ENCODE measurements at places on chromosomes 7 and 10.

DNA sequence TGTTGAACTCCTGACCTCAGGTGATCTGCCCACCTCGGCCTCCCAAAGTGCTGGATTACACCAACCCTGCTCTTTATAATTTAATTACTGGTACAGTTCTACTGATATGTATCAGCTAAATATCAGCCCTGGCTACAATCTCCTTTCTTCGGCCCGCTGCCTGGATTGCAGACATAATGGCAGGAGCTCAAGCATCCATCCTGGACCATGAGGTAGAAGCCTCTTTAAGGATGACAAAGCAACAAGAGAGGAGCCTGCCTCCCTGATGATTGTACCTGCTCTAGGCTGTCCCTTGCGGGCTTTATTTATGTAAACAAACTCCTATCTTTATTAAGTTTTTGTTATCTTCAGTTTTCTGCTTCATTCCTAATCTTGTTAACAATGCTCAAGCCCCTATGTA, 5.6 kb upstream of the PSAP start:
- DNase-seq, result no peak

- DNase-seq, result no peak
These were observed 161.9 kb downstream of the GRID1 start for GRCh38 chr10:86204421-86205305.

DNA sequence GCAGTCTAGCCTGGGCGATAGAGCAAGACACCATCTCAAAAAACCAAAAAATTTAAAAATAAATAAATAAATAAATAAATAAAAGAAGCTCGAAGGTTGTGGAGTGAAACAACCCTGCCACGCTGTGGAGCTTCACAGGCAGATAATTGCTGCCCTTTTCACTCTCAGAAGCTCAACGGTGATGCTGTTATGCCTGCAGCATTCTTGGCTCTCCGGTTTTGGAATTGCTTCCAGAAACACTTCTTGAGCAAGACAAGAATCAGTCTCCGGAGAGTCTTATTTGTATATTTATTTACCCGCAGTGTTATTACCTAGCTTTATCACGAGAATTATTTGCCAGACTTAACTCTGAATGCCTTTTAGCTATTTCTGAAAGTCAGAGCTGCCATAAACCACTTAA, 40.5 kb upstream of the UBE2H start:
- DNase-seq, result no peak

- no peak for DNase-seq
These were observed 57.8 kb downstream of the BAMBI start for GRCh38 chr10:28734938-28735759.

GRCh38 chr10:14560274-14560673, 214.4 kb downstream of the FAM107B start:
- no peak for DNase-seq

- DNase-seq, result no peak
These were observed 75.3 kb upstream of the AASS start for GRCh38 chr7:122219253-122219865.

GRCh38 chr10:127990846-127991542, 84.1 kb downstream of the PTPRE start:
- no peak for DNase-seq

GRCh38 chr7:44484482-44485313, 5.8 kb downstream of the NUDCD3 start:
- DNase-seq, result no peak

- DNase-seq, result no peak
These were observed 43.3 kb downstream of the SFTPD start for GRCh38 chr10:79905322-79906314.

DNA sequence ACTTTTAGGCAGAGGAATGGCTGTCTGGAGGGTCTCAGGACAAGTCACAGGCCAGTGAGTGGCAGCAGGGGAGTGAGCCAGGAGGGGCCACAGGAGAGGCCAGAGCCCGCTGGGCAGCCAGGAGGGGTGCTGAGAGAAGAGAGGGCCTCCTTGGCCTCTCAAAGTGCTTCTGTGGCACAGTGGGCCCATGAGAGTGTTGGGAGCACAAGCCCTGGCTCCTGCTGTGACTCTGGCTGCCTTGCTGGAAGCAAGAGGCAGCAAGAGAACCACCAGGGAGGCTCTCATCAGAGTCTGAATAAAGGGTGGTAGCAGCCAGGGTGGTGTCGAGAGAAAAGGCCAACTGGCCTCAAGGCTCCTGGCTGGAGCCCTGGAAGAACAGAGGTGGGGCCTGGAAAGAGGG, 91.1 kb downstream of the VOPP1 start:
- DNase-seq, result no peak

DNA sequence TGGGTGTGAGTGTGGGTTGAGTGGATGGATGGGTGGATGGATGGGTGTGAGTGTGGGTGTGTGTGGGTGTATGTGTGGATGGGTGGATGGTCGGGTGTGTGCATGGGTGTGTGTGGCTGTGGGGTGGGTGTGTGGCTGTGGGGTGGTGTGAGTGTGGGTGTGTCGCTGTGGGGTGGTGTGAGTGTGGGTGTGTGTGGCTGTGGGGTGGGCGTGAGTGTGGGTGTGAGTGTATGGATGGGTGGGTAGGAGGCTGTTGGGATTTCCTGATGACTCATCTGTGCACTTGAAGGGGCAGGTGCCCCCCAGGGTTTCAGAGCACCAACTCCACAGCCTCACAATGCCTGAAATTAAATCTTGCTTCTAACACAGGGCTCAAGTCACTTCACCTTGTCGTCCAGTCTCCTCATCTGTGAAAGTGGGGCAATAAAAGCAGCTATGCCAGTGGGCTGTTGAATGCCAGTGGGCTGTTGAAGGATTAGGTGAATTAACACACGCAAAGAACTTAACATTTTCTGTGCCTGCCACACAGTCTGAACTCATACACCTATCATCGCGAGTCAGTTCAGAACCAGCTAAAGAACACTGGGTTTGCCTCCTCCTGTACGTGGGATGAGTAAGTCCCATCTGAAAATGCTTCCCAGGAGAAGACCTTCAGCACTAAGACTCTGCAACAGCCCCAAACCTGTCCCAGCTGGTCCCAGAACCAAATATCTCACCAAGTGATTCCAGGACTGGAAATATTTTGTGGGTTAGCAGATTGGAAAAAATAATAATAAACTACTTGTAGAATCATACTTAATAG, 32.0 kb downstream of the SFMBT2 start:
- DNase-seq, result no peak

- DNase-seq, result no peak
These were observed 436 bp upstream of the SLC25A13 start for GRCh38 chr7:96322373-96322695.

- no peak for DNase-seq
These were observed 120.6 kb downstream of the BAMBI start for GRCh38 chr10:28797904-28798371.

DNA sequence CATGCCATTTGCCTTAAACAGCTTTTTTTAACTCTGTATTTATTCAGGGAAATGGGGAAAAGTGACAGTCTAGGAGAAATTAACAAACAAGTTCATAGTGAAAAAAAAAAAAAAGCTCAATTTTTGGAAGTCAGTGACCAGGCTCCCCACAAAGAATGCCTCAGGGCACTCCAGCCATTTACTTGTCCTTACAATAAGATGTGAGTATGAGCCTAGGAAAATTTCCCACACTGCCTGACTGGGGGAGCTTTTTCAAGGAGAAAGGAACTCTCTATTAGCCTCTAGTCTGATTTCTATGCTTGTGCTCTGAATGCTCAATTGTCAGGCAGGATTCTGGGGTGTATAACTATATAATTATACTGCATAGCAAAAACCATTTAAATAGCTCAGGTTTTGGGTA, 74.9 kb upstream of the NRBF2 start:
- DNase-seq, result no peak

- no peak for DNase-seq
These were observed 1531.1 kb upstream of the LRRTM3 start for GRCh38 chr10:65394502-65395297.

DNA sequence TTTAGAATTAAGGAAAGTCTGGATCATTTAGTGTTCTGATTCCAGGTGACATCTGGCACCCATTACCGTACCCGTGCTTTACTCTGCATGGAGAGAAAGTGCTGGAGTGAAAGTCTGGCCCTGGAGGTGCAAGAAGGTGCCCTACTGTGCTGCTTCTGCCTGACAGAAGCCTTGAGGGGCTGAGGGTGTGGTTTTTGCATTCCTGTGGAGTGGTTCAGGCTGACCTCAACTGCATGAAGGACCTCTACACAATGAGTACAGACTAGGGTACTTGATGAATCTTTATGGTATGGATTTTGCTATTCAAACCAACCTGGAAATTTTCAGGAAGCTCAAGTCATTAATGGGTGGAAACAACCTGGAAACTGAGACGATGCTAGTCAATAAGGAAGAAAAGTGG, 45.1 kb upstream of the GSAP start:
- no peak for DNase-seq

- DNase-seq, result peak; percentile 43
These were observed 60.7 kb upstream of the TMEM72 start for GRCh38 chr10:44850356-44850934.

DNA sequence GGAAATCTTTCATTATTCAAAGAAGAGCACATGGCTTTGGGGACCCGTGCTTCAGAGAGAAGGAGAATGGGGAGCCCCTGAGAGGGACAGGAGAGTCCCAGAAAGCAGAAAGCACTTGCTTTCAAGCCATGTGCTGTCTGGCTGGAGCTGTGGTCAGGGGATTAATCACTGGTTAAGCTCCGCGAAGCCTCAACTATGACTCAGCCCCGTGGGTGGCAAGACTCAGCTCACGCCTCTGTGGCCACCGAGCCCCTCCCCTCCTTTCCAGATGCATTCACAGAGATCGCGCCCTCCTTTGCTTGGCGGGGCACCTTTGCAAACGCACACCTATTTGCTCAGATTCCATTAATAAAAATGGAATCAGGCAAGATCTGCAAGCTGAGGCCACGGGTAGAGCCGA, 202.9 kb upstream of the TCERG1L start:
- no peak for DNase-seq

GRCh38 chr10:71850021-71850742, 869 bp downstream of the PSAP start:
- DNase-seq, result no peak

DNA sequence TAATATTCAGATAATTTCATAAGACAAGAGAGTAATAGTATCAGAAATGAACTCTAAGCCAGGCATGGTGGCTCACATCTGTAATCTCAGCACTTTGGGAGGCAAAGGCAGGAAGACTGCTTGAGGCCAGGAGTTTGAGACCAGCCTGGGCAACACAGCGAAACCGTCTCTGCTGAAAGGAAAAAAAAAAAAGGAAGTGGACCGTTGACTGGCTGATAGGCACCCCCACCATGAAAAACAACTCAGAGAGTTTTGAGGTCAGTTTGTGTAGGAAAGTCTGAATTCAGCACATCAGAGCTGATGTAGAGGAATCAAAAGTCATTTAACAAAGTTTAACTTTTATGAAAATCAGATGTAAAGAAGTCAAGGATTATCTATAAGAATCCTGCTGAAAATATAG, 63.2 kb upstream of the AMPH start:
- DNase-seq, result no peak

DNA sequence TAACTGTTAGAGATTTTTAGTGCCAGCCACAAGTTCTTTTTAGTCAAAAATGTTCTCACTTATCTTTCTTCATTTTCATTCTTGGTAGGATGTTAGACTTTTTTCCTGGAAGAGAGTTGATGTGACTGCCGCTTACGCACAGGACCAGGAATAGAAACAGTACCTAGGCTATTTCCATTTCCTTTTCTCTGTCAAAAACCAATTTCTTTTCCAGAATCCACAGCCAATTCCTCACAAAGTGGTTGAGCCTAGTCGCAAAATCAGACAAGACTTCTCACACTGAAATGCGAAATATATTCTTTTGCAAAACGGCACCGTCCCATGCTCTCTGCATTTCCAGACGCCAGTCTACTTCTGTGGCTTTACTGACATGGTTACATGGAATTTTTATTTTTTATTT, 394.2 kb downstream of the GALNT17 start:
- no peak for DNase-seq

- no peak for DNase-seq
These were observed at the start of gene INMT for GRCh38 chr7:30751696-30752273. Gene INMT, plus strand, starts transcription at chr7:30752135. Its CDS starts 16 bp downstream, at chr7:30752151.

GRCh38 chr7:96136600-96137239, 185.2 kb downstream of the SLC25A13 start:
- DNase-seq, result no peak

DNA sequence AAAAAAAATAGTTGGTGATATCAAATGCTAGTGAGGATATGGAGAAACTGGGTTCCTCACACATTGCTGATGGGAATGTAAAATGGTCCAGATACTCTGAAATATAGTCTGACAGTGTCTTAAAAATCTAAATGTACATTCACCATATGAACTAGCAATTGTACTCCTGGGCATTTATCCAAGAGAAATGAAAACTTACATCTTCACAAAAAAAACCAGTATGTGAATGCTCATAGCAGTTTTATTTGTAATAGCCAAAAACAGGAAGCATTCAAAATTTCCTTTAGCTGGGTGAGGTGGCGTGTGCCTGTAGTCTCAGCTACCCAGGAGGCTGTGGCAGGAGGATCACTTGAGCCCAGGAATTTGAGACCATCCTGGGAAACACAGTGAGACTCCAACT, 2.1 kb upstream of the SSC4D start:
- no peak for DNase-seq

DNA sequence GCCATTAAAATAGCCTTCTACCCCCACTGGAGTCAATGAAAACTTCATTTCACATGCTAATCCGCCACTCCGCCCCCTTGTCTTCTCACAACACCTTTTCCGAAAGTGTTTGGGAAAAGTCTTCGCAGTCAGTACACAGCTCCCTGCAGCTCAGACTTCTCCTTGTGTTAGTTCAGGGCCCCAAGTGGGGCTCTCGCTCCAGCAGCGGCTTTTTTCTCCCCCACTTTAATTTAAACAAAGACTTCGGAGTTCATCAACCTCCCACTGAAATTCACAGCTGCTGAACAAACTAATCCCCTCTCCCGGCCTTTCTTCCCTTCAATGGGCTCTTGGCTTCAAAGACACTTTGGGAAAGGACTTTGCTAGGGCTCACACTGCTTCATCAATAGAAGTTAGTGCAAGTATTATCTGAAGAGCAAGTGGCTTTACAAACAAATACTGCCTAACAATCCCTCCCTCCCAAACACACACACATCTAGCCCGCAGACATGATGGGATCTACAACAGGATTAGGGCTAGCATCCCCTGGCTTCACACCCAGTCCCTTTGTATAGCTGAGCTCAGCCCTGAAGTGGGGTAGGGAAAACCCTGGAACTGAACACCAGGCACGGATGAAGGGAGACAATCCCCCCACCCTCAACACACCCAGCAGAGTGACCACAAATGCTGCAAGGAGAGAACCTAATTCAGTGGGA, 23.1 kb downstream of the WNT8B start:
- no peak for DNase-seq

GRCh38 chr7:127903892-127904669, 127.2 kb downstream of the LRRC4 start:
- DNase-seq, result no peak

GRCh38 chr10:132382231-132382922, 14.6 kb upstream of the PWWP2B start:
- no peak for DNase-seq

- DNase-seq, result no peak
These were observed 364.3 kb downstream of the PLXNA4 start for GRCh38 chr7:132211971-132212370.
